Activated CD4-positive, alpha-beta T cell treated with anti-CD3 and anti-CD28 coated beads for 48 hours (primary cell): ENCODE measurements at places on chromosomes 16 and 17.
A peak's percentile ranks its signal among the peaks of the same experiment; 100 is the strongest.

DNA sequence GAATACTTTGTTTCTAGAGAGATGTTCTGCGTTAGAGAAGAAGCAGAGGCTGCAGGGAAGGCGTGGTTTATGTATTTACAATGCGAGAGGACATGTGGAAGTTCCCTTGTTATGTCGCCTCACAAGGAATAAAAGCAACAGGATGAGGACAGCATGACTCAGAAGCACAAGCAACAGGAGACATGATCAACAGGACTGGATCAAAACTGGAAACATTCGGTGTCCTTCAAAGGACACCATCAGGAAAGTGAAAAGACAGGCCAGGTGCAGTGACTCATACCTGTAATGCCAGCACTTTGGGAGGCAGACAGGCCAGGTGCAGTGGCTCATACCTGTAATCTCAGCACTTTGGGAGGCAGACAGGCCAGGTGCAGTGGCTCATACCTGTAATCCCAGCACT lies 52.6 kb downstream of the CCDC57 start:
- no peak for DNase-seq

DNA sequence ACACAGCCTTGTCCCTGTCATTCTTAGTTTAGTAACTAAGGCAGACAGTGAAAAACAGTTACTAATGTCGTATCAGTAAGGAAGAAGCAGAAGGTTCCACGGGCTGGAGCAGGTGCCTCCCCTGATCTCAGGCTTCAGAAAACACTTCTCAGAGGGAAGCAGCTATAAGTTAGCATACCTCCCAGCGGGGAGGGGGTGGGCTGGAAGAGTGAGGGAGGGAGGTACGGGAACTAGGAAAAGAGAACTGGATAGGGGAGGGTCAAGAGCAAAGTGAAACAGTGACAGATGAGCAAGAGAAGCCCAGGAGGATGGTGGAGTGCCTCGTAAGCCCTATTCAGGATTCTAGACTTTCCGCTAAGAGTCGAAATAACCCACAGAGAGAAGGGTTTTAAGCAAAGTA lies 186.3 kb upstream of the XYLT1 start:
- no peak for DNase-seq

DNA sequence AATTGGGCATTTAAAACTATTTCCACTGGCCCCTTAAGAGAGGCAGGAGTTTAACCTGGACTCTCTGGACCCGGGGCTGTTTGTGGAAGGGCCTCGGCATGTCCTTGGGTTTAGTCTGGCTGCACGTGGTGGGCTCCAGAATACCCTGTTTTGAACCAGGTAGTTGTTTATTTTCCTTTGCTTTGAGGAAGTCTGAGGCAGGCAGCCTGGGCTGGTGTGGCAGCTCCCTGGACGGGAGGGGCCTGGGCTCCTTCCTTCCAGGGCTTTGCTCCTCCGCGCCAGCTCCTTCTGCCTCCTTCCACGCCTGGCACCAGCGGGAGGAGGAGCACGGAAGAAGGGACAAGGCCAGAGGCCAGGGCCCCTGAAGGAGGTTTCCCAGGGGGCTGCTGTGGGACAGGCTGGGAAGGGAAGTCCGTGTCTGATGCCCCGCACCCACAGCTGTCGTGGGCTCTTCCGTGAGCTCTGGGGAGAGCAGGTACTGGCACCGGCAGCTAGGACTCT lies 15.5 kb downstream of the BANP start:
- DNase-seq: no peak

DNA sequence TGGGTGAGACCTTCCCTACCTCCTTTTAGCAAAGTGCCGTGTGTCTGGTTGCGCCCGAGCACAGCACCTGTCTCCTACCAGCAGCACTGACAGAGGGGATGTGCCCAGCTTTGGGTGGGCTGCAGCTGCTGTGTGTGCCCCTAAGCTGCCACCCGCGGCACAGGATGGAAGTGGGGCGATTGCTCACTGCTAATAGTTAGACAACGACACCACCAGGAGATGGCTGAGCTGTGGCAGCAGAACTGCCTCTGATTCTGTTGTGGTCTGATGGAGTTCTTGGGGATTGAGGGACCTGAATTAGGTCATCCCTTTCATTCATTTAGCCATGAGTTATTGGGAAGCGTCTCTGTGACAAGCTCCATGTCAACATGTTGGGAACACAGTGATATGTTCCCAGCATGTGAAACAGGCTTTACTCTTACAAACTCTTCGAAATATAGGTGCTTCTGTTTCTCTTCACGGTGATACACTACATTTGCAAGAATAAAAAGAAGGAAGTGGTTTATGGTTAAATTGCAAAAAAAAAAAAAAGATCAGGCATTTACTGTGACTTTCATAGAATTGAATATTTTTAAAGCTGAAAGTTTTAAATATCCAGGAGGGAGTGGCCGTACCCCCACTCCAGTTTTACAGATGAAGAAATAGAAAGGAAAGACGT lies 184.4 kb downstream of the MAF start:
- peak; percentile 8 for DNase-seq

DNA sequence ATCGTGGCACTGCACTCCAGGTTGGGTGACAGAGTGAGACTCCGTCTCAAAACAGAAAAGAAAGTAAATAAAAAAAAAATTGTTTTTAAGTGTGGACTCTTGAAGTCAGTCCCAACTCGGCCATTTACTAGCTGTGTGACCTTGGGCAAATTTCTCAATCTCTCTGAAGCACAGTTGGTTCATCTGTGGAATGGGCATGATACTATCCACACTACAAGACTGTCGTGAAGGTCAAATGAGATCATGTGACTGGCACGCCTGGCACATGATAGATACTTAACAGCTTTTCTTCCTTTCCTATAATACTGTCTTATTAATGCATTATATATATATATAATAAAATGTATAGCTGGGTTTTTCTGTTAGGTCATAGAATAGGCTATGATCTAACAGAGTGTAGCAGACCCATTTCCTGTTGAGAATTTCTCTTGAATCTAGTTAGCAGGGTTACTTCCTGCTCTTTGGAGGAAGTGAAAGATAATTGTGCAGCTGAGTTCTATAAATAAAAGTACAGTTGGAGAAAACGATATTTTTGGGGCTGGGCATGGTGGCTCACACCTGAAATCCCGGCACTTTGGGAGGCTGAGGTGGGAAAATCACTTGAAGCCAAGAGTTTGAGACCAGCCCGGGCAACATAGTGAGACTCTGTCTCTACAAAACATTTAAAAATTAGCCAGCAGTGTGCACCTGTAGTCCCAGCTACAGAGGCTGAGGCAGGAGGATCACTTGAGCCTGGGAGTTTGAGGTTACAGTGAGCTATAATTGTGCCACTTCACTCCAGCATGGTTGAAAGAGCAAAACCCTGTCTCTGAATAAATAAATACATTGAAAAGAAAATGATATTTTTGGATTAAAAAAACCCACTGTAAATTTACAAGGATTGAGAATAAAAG lies 7.3 kb downstream of the MILR1 start:
- DNase-seq: no peak

DNA sequence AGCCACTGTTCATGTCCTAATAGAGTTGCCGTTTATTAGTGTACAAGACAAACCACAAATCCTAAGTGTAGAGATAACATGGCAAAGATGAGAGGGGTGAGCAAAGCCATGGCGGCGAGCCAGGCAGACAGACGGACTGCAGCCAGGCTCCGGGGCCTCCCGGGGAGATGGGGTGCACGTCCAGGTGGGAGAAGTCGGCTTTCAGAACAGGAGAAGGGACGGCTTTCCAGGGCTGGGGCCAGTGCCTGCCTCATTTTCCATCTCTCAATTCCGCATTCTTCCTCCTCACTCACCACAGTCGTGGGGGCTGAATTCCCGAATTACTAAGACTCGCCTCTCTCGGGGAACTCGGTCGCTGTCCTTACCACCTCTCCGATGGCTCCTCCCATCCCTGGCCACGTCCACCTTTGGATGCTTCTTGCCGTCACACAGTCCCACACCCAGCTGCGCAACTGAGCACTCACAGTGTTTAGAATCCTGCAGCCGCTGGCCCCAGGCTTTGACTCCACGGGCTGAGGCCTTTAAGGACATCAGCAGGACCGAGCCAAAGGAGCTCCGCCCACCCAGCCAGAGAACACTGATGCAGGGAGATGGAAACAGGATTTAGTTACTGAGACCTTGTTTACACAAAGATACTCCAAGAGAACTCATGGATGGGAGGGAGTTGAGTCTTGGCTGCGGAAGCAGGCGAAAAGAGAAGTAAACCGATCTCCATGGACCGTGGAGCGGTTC lies 59.7 kb downstream of the RNF112 start:
- no peak for DNase-seq

DNA sequence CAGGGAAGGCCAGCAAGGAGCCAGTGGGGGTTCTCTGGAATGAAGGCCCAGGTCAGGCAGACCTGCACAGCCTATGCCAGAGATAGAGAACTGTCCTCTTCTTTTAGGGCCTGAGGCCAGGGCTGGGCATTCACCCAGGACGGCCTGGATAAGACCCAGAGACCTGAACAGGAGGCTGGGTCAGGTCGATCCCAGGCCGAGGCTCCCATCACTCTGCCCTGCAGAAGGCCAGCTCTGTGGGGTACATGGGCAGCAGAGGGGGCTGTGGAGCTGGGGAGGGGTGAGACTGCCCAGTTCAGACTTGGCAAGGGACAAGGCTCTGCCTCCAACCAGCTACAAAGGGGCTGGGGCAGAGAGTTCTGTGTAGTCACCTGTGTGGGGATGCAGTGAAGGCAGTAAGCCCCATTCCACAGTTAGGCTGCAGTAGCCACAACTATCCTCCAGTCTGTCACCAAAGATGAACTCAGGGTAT lies 14.6 kb downstream of the HSD11B2 start:
- no peak for DNase-seq

- DNase-seq: no peak
Measured at GRCh38 chr17:9036336-9036735, 15.0 kb downstream of the NTN1 start.

- no peak for DNase-seq
Measured at GRCh38 chr17:64786337-64786736, 124.2 kb upstream of the SMURF2 start.

DNA sequence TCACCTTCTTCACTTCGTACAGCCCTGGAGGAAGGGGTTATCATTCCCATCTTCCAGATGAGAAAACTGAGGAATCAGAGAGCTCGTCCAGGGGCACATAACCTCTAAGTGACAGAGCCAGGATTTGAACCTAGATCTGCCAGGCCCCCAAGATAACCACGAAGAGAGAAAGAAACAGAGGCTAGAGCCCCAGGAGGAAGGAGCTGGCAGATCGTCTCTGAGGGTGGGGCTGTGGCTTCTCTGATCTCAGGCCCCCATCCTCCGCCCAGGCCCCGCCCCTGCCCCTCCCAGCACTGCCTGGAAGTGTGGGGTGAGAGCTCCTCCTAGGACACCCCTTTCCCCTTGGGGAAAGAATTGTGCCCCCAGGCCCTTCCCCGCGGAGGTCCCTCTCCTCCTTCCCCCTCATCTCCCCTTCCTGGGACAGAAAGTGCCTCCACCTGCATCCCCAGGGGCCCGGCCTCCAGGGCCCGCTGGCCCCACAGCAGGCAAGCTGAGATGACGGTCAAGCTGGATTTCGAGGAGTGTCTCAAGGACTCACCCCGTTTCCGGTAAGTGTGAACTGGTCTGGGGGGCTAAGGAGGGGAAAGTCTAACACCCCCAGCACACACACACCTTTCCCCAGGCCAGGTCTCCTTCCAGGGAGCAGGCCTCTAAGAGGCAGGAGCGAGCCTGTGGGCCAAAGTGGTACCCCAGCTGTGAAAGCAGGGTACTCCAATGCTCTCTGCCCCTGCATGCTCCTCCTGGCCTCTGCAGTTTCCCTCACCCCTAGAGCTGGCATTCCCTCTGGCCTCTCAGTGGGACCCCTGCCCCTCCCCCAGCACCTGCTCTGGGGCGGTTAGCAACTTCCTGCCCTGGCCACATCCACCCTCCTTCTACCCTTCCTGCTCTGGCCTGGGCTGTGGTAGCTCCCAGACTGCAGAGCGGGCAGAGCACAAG lies at the start of gene ACAP1:
Gene ACAP1, plus strand, starts transcription at position 290 of the 936 bp plus-strand sequence. Its CDS starts 206 bp downstream, at position 496.
- DNase-seq: peak; percentile 89

DNA sequence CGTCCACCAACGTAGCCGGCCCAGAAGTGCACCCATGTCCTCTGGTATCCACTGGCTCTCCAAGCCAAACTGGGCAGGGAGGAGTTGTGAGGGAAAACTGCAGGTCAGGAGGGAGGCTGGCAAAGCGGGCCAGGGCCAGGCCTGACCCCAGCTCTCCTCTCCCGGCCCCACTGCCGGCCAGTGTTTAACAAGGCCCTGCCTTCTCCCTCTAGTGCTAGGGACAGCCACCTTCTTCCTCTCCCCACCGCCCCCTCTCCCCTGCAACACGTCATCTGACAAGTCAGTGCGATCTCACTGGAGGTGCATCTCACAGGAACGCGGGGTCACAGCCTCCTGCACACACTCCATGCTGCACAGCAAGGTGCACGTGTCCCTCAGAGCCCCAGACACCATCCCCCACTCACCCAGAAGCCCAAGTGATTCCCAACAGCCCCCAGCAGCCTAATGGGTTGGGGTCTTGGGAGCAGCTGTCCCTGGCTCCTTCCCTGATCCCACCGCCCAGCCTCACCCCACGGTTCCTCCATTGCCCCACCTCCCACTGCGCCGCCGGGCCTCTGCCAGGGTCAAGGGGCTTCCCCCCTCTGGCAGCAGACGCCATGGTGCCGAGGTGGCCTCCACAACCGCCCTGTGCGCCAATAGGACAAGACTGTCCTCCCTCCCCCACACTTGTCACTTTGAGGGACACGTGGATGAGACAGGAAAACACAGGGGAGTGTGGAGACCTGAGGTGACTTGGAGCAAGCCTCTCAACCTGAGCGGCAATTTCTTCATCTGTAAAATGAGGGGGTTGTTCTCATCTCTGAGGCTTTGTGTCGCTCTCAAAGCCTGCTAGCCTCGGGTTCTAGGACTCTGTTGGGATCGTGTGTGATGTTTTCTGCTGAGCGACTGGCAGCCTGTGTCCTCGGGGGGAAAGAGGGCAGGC lies 1.1 kb upstream of the ACE start:
- DNase-seq: no peak

GRCh38 chr17:18851201-18851600 lies 6.7 kb upstream of the PRPSAP2 start:
- DNase-seq: no peak

GRCh38 chr16:31213877-31214707 lies at the start of gene TRIM72:
TRIM72 (plus strand) TSS chr16:31214119; CDS start chr16:31214739, 620 bp downstream.
- DNase-seq: no peak

DNA sequence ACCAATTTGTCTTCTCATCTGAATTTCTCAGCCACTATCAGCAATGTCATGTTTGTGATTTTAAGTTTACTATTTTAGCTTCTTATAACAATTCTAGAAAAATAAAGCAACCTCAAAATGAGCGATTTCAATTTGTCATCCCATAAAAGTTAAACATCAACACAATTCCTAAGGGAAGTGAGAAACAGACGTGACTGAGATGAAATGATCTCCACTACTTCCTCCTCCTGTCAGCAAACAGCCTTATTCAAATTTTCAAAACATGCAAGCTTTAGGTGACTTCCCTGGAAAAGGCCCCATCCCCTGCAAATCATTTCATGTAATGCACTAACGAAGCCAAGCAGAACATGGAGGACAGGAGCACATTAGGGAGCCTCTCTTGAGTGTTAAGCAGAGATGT lies 64.9 kb downstream of the ZNF652 start:
- DNase-seq: no peak
